ENCODE measurements at places on chromosomes 7 and 10. TPM values are rescaled to one million over a fixed set of nuclear protein-coding genes. Genes with fewer than 3 reads are reported as not detected.
A peak's percentile ranks its signal among the peaks of the same experiment; 100 is the strongest.

Gene EIF4EBP2
- 73.4 TPM for polyA plus RNA-seq

GRCh38 chr7:141262101-141263090, 188.5 kb downstream of the TMEM178B start:
- no peak for DNase-seq
- H3K4me1 ChIP-seq, result no peaks in the 10 kb centered on the region
- H3K36me3 ChIP-seq, result no peaks in the 10 kb centered on the region
- H3K27me3 ChIP-seq, result no peaks in the 10 kb centered on the region
- H3K4me3 ChIP-seq, result no peak overlapping the region

DNA sequence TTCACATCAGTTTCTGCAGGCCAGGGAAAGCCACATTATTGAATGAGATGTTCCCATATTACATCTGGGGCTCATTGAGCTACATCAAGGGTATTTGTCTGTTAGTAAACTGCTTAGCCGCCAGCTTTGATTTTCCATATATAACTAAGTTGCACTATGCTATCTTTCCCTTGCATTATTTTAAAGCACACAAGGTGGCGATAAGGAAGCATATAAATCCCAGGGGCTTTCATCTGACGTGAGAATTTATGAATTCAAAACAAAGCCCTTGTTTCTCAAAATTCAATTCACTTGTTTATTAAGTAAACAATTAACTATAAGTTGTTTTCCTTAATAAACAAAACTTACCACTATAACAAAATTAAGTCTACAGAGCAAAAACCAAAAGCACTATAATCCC, 334.1 kb upstream of the TPK1 start:
- no peak for DNase-seq
- no peaks in the 10 kb centered on the region for H3K27me3 ChIP-seq
- no peak overlapping the region for H3K27ac ChIP-seq
- no peaks in the 10 kb centered on the region for H3K36me3 ChIP-seq
- no peaks in the 10 kb centered on the region for H3K4me1 ChIP-seq

Gene ANXA8L1
- polyA plus RNA-seq, result 2.7 TPM

DNA sequence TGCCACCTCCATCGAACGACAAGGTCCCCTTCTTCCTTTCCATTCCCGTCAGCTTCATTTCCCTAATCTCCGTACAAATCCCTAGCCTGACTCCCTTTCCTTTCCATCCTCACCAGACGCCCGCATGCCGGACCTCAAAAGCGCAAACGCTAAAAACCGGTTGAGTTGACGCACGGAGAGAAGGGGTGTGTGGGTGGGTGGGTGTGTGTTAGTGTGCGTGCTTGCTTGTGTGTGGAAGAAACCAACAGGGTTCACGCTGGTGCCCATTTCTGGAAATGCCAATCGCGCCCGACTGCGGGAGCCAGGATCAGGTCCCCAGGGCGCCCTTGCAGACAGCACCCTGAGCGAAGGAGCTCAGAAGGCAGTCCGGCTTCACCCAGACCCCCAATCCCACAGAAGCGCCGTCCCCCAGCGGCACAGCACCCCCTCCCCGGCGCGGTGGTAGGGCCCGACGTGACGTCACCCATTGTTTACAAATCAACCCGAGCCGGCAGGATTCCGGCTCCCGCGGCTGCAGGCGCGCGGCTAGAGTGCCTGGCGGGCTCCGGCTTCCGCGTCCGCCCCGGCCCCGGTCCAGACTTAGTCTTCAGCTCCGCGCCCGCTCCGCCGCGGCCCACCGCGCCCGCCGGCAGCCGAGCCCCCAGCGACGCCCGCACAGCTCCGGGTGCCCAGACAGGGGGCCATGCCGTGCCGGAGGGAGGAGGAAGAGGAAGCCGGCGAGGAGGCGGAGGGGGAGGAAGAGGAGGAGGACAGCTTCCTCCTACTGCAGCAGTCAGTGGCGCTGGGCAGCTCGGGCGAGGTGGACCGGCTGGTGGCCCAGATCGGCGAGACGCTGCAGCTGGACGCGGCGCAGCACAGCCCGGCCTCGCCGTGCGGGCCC, at the start of gene FRAT1:
Gene FRAT1, plus strand, starts transcription at position 500 of the 880 bp plus-strand sequence. Its CDS starts 183 bp downstream, at position 683.
- H3K36me3 ChIP-seq, result no peaks in the 10 kb centered on the region
- peak; percentile 91 for DNase-seq
- no peaks in the 10 kb centered on the region for H3K27me3 ChIP-seq
- peak within 1 kb of the TSS; percentile 98 for H3K27ac ChIP-seq
- peaks cover 51% of the 10 kb centered on the region for H3K4me1 ChIP-seq
- H3K4me3 ChIP-seq, result peak within 1 kb of the TSS; percentile 96
